ENCODE measurements at places on chromosomes 4 and X.

DNA sequence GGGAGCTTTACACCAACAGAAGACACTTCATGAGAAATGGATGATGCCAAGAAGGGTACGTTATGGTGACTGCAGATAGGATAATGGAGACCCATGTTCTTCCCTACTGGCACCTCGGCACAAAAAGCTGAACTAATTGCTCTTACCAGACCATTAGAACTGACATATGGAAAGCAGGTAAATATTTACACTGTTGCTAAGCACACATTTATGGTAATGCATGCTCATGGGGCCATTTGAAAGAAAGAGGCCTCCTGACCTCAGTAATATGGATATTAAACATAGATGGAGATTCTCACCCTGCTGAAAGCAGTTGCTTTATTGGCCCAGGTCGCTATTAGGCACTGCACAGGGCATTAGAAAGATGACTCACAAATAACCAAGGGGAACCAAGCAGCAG is 1759.6 kb downstream of the C4orf33 start:
- no peak for DNase-seq

DNA sequence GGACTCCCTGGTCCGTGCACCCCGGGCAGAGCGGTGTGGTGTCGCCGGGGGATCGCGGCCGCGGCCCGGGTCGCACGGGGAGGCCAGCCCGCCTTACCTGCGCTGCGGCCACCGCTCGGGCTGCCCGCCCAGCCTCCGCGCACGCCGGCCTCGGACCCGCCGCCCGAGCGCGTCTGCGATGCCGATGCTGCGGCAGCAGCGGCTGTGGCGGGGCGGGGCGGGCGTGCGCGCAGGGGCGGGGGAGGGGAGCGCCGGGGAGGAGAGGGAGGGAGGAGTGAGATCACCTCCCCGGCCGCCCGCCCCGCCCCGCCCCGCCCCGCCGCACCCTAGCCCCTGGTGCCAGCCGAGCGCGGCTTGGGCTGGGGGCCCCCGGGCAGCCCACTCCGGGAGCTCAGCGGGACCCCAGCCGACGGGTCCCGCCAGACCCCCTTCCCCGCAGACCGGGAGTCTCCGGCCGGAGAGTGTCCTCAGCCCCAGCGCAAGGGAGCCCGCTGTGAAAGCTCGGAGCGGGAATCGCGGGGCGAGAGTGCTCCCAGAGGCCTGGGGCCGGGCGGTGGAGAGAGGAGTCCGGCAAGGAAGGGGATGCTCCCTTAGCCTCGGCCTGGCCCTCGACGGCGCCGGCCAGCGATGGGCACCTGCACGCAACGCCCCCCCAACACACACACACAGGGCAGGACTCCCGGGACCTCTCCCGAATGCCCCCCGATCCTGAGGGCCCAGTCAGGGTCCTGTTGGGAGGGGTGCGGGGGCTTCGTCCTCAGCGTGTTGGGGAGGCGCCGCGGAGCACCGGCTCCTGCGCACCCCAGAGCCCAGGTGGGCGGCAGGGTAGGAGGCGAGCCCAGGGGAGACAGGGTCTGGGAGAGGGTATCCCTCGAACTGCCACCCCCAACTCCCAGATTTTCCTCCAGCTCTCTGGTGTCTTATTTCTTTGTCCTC is at the start of gene L1CAM:
Gene L1CAM, minus strand, starts transcription at position 206 of the 936 bp plus-strand sequence. CDS start 10,337 bp downstream, outside the sequence.
- no peak for DNase-seq

DNA sequence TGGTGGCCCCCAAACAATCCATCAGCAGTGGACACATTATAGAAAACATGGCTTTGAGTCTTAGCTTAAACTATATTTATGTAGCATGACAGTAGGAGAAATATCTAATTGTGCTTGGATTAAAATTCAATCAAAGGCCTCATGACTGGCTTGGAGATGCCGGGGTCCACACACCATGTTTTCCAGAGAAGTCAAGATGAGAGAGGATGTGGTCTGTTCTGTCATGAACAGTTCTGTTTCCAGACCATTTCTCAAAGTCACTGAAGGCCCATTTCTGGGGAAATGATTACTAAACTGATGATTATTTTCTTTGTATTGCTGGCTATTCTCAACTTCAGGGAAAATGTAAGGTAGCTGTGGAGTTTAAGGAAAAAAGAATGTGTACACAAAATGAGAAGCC is 76.3 kb downstream of the C4orf51 start:
- no peak for DNase-seq

GRCh38 chrX:14003876-14004425 is 25.7 kb downstream of the GEMIN8 start:
- no peak for DNase-seq

- DNase-seq, result no peak
Measured at GRCh38 chrX:40209951-40210617, 112.3 kb upstream of the BCOR start.

- DNase-seq, result no peak
Measured at GRCh38 chrX:55695227-55696018, 22.1 kb upstream of the RRAGB start.

- no peak for DNase-seq
Measured at GRCh38 chrX:47200385-47201150, 6.9 kb downstream of the UBA1 start.

GRCh38 chrX:31443654-31444053 is 371.8 kb upstream of the FTHL17 start:
- DNase-seq, result no peak

GRCh38 chrX:9955506-9955905 is 11.7 kb upstream of the CLDN34 start:
- no peak for DNase-seq

DNA sequence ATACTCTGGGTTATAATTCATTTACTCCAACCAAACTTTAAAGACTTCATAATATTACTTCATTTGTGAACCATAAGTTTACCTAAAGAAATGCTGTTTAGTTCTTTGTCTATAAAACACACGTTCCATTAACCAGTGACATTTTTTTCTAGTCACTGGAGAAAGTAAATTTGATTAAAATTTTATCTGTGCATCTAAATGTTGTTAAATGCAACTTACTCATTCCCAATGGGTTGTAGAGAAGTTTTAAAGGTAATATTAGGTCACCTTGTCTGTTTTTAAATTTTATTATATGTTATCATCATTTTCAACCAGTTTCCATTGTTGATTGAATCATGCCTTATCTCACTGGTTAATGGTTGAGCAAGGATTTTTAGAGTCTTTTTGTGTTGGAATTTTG is 401.4 kb downstream of the CCSER1 start:
- DNase-seq, result no peak

- DNase-seq, result no peak
Measured at GRCh38 chr4:111519683-111520082, 625.6 kb upstream of the FAM241A start.

DNA sequence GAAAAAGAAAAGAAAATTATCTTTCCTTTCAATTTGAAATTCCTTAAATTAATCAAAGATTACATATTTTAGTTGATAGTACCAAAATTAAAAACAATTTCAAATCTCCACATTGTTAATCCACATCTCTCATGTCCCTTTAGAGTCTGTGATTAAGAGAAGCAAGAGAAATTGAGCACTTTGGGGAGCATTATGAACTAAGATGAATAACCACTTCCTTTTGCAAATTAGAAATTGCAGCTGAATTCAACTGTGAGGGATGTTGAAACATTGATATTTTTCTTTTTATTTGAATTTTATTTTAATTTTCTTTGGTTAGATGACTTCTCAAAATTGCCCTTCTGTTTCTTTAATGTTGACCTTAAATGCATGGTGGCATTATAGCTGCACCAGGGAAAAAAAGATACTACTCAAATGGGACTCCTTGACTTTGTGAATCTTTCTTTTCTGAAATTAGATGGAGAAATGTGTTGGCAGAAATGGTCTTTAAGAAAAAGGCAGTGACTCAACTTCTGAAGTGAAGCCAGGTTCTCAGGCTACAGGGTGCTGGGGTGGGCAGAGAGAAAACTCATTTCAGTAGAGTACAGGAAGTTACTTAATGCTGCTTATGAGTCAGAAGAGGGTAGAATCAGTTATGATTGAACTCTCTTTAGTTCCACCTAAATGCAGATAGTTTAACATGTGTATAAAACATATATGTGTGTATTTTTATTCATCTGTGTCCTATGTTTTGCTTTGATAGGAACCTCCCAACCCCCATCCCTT is 92.0 kb upstream of the TNIP3 start:
- no peak for DNase-seq

GRCh38 chr4:89173336-89174090 is 62.2 kb downstream of the TIGD2 start:
- peak; percentile 80 for DNase-seq

- no peak for DNase-seq
Measured at GRCh38 chr4:100311181-100311580, 120.9 kb upstream of the DDIT4L start.

- DNase-seq, result no peak
Measured at GRCh38 chr4:5409972-5410618, 298.3 kb downstream of the EVC2 start.

DNA sequence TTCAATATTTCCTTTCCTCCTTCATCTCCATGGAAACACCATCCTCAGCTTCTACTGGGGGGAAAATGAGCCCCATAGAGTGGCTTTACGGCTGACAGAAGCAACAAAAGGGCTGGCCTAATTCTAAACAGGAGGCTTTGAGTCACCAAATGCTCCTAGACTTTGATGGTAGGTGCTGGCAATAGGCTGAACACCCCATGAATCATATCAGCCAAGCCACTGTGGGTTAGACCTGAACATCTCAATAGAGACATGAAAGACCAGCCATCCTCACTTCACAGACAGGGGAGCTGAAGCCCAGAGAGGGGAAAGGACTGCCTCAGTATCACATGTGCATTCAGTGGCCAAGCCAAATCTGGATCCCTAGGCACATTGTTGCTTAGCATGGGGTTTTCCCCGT is 107.6 kb downstream of the AMER1 start:
- DNase-seq, result no peak

GRCh38 chr4:42747971-42748370 is 91.1 kb upstream of the ATP8A1 start:
- no peak for DNase-seq

DNA sequence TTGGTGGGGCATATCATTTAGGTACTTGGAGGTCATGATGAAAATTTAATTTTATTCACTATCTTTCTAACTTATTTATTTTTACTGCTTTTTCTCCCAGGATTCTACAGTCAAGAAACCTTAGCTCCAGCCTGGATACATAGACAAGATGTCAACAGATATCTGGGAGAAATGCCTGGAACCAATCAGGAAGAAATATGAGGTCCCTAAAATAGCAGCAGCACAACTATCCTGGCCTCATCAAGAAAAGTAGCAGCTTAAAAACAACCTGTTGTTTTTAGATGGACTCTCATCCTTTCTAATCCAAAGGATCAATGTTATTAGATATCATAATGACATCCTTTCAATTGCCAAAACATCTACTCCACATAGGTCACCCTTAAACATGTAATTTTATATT is 54.5 kb downstream of the MAOB start:
- DNase-seq, result no peak

- peak; percentile 52 for DNase-seq
Measured at GRCh38 chrX:155048977-155049619, 21.8 kb downstream of the CMC4 start.

DNA sequence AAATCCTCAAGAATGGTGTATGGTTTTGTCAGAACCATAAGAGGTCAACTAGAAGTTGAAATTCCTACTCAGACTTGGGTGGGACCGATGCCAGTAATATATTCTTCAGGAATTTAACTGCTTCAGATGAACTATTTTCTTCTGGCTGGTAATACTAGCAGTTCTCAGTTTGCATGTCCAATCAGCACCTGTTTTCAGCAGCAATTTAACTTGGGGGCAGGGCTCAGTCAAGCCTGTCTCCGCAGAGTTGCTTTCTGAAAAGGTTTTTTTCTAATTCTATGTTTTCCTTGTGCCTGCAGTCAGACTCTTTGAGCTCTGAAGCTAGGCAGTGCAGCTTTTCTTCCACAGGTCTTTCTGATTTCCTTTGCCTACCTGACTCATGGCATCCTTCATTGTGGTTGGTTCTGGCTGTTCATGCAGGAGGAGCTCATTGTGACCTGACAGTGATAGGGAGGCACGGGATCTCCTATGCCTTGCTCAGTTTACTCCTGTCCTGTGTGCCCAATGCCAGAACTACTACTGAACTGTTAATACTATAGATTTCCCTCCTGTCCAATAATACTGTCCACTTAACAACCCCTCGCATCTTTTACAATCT is 17.3 kb upstream of the FMR1 start:
- no peak for DNase-seq

- DNase-seq, result no peak
Measured at GRCh38 chr4:89539797-89540711, 232.5 kb upstream of the GPRIN3 start.

DNA sequence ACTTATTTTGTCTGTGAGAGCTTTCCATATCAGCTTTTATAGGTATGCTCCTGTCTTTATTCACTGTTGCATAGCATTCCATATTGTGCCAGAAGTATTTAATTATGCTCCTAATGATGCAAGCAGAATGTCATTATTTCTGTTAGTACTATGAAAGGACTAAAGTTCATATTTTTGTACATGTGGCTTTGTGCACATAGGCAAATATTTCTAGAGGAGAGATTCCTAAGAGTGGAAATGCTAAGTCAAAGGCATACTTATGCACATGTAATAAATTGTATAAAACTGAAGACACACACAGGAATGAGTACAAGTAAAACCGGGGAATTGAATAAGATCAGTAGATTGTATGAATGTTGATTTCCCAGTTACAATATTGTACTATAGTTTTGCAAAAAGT is 1.9 kb upstream of the ASB9 start:
- DNase-seq, result no peak

- DNase-seq, result no peak
Measured at GRCh38 chrX:15215366-15215765, 54.5 kb downstream of the ASB9 start.

GRCh38 chr4:162847945-162848549 is 318.6 kb downstream of the NAF1 start:
- DNase-seq, result no peak

GRCh38 chrX:10470009-10470408 is 150.4 kb downstream of the MID1 start:
- DNase-seq, result no peak

DNA sequence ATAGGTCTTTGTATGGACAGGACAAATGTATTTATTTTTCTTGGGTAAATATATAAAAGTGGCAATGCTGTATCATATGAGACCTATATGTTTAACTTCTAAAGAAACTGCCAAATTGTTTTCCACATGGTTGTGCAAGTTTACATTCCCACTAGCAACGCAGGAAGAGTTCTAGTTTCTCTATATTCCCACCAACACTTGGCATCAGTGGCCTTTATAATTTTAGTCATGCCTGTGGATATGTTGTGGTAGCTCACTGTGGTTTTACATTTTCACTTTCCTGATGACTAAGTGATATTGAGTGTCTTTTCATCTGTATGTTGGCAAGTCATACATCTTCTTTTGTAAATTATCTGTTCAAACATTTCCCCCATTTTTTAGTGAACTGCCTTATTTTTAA is 126.0 kb downstream of the EMCN start:
- no peak for DNase-seq

GRCh38 chr4:152748619-152749018 is 30.9 kb downstream of the TIGD4 start:
- DNase-seq, result no peak

All from putamen (tissue), 1 donor.